Hippocampal formation (tissue), 2 donors: ENCODE measurements at places on chromosomes 3 and 15.

- DNase-seq = no peak
Measured at GRCh38 chr3:169327546-169328356, 335.8 kb downstream of the MECOM start.

DNA sequence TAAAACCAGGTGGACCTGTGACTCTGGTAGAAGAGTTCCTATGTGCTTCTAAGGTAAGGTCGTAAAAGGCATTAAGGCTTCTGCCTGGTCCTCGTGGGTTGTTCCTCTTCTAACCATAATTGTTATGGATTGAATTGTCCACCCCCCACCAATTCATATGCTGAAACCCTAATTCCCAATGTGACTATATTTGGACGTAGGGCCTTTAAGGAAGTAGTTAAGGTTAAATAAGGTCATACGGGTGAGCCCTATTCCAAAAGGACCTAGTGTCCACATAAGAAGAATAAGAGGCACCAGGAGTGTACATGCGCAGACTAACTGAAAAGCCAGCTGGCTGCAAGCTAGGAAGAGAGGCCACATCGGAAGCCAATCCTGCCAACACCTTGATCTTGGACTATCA, 1.9 kb downstream of the ADPGK start:
- DNase-seq = no peak

DNA sequence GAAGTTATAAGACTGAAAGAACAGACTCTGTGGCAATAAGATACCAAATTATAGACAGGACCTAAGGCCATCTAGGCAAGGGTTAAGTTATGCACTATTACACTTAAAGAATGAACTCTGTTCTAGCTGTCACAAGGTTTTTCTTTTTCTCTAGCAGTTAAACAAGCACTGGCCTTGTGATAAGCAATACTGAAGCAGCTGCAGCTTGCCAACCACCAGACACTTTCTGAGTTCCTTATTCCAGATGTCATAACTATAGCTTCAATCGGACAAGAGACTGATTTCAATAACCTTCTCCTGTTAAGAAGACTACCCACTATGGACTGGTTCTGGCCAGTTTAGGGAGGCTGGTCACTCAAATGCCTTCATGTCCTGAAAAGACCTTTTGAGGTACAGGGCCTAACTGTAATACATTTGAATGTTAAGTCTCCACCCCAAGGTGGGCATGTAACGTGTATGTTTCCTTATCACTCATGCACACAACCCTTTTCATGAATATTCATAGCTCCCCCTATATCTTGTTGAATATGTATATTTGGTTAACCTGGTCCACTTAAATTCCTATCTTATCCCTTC, 85.8 kb downstream of the CFAP20DC start:
- DNase-seq = no peak

DNA sequence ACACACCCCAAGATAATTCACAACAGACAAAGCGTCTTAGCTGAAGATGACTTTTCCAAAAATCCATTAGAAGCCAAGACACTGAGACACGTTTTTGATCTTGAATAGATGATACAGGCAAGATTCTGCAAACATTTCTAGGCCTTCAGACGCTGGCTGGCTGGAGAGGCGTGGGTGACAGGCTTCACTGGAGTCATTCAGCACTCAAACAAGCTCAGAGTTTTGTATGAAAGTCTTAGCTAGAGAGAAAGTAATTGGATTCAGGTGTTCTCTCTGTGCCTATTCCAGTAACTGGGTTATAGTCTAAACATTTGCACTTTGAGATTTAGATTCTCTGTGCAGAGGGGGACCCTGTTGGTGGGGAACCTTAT, 147.7 kb upstream of the BHLHE40 start:
- no peak for DNase-seq

GRCh38 chr15:63823253-63823844, 10.4 kb downstream of the HERC1 start:
- DNase-seq = no peak

GRCh38 chr3:161915418-161915750, 418.8 kb downstream of the OTOL1 start:
- no peak for DNase-seq

DNA sequence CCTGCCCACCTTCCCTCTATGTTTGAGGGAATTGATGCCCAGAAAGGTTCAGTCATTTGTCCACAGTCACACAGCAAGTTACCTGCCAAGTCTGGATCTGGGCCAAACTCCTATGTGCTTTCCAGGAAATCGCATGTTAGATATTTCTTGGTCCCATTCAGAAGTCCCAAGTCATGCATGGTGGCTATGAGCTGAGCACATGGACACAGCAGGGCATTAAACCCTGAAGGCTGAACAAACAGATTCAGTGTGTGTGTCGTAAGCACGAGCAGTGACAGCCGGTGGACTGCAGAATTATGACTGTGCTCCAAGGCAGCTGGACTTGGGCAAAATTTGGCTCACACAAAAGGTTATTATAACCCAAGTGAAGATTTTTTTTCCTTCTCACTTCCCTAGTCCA, 11.4 kb upstream of the SLC6A6 start:
- no peak for DNase-seq

- DNase-seq = no peak
Measured at GRCh38 chr3:84738086-84738485, 220.7 kb upstream of the CADM2 start.
